ENCODE measurements at places on chromosomes 16 and 17. TPM values are rescaled to one million over a fixed set of nuclear protein-coding genes. Genes with fewer than 3 reads are reported as not detected.

SMIM22 gene
- not detected for total RNA-seq

TMEM114 gene
- not detected for total RNA-seq

ZG16 gene
- total RNA-seq, result not detected

SYCE1L gene
- total RNA-seq, result 4.2 TPM

KRTAP4-4 gene
- not detected for total RNA-seq

PYY gene
- total RNA-seq, result not detected

CDRT4 gene
- 4.2 TPM for total RNA-seq

KRT27 gene
- total RNA-seq, result not detected

ATXN7L3 gene
- total RNA-seq, result 27.3 TPM

ARL5C gene
- not detected for total RNA-seq

CNTD1 gene
- not detected for total RNA-seq

TBC1D26 gene
- total RNA-seq, result 4.2 TPM

EPN3 gene
- total RNA-seq, result 21.9 TPM

RAI1 gene
- 29.2 TPM for total RNA-seq

RBBP6 gene
- total RNA-seq, result 38.5 TPM

KRT9 gene
- not detected for total RNA-seq

CASKIN1 gene
- 0.25 TPM for total RNA-seq

MYH8 gene
- total RNA-seq, result not detected

ZP2 gene
- total RNA-seq, result not detected

WSCD1 gene
- 2.0 TPM for total RNA-seq

EFTUD2 gene
- total RNA-seq, result 55.5 TPM

PLXDC1 gene
- 6.6 TPM for total RNA-seq

CCL4 gene
- 15.0 TPM for total RNA-seq

LGALS9B gene
- 0.98 TPM for total RNA-seq

EIF4A3 gene
- total RNA-seq, result 90.1 TPM

IL17C gene
- not detected for total RNA-seq

TEX14 gene
- total RNA-seq, result not detected

TAC4 gene
- total RNA-seq, result not detected

ACSM2B gene
- total RNA-seq, result not detected

BRIP1 gene
- 0.98 TPM for total RNA-seq

CX3CL1 gene
- total RNA-seq, result 24.8 TPM

CTRL gene
- total RNA-seq, result 3.2 TPM

GRAPL gene
- not detected for total RNA-seq

TEX19 gene
- not detected for total RNA-seq

VTN gene
- 2.7 TPM for total RNA-seq

OSGIN1 gene
- 6.4 TPM for total RNA-seq

KRT36 gene
- not detected for total RNA-seq

KRT38 gene
- not detected for total RNA-seq

PRR29 gene
- total RNA-seq, result not detected

SOST gene
- not detected for total RNA-seq

BCL6B gene
- total RNA-seq, result 10.1 TPM

KRT17 gene
- total RNA-seq, result 165 TPM

CCL16 gene
- total RNA-seq, result not detected

KAT8 gene
- 76.6 TPM for total RNA-seq

KRTAP2-4 gene
- not detected for total RNA-seq
